WTC11 (cell line): ENCODE measurements at places on chromosomes 12 and 14.

GRCh38 chr12:25796523-25797000 lies 161.9 kb upstream of the RASSF8 start:
- no peak for DNase-seq

GRCh38 chr12:12442548-12443071 lies 85.7 kb downstream of the BORCS5 start:
- DNase-seq = no peak

DNA sequence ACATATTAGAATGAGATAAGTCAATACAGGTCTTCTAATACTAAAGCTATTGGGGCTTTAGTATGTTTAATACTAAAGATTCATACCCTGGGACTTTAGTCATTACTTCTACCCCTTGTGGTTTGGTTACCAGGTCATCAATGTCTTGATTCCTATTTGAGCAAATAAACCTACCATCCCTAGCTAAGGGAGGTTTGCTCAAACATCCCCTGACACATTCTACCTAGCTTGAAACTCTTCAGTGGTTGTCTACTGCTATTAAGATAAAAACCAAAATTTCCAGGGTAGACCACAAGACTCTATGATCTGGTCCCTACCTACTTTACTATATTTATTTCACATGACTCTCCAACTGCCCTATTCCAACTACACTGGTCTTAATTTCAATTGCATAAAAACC lies 7.3 kb upstream of the C2CD5 start:
- no peak for DNase-seq

DNA sequence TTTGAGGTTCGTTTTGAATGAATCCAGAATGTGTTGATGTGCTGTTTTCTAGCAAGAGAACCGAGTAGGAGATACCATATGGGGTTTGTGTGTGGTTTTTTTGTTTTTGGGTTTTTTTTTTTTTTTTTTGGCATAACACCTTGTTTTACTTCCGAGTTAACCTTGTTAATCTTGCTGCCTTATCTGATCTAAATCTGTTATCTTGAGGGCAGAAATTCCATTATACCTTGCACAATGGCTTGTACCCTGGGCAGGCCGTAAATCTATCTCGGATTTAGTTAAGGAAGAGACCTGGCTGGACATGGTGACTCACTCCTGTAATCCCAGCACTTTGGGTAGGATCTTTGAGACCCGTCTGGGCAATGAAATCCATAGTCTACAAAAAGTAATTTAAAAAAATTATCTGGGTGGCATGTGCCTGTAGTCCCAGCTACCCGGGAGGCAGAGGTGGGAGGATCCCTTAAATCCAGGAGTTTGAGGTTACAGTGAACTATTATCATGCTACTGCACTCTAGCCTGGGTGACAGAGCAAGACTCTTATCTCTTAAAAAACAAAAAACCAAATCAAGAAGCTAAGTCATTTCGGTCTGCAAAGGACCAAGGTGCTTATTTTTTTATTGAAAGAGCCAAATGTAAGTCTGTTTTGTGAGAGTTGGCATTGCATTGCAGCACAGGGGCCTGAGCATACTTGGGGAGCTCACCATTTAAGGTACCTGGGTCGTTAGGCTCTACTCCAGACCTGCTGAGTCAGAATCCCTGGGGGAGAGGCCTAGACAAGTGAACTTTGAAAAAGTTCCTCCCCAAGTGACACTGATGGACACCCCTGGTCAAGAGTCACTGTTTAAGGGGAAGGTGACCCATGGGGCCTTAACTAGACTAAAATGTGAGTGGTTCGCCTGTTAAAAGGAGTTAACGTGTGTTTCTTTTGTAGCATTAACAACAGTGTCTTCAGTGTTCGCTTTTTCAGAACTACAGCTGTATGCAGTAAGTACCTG lies 6.7 kb downstream of the DLST start:
- DNase-seq = no peak

GRCh38 chr12:104669851-104670337 lies 213.1 kb downstream of the CHST11 start:
- DNase-seq = no peak

GRCh38 chr14:90545382-90545781 lies 148.6 kb downstream of the CALM1 start:
- no peak for DNase-seq

DNA sequence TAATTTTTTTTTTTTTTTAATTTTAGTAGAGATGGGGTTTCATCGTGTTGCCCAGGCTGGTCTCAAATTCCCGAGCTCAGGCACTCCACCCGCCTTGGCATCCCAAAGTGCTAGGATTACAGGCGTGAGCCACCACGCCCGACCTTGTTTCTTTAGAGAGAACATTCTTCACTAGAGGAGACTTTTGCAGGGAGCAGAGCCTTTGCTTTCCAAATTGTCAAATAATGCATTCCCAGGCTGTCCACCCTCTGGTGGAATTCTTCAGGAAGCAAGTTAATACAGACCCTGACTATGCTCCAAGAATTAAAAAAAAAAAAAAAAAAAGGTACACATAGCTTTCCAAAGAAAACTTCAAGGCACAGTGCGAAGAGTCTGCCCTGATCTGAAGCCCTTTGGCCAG lies 6.8 kb downstream of the ALDH1L2 start:
- DNase-seq = no peak
